ENCODE measurements at places on chromosomes 12 and 14. TPM values are rescaled to one million over a fixed set of nuclear protein-coding genes. Genes with fewer than 3 reads are reported as not detected.

IL22 gene
- total RNA-seq, result not detected

GRCh38 chr12:6345319-6346091 is 3.6 kb upstream of the TNFRSF1A start:
- DNase-seq, result peak; percentile 66

MOK gene
- total RNA-seq, result 28.9 TPM

CNTN1 gene
- total RNA-seq, result 74.6 TPM

- DNase-seq, result no peak
These were observed 581.9 kb downstream of the VRK1 start for GRCh38 chr14:97379091-97379531.

DNA sequence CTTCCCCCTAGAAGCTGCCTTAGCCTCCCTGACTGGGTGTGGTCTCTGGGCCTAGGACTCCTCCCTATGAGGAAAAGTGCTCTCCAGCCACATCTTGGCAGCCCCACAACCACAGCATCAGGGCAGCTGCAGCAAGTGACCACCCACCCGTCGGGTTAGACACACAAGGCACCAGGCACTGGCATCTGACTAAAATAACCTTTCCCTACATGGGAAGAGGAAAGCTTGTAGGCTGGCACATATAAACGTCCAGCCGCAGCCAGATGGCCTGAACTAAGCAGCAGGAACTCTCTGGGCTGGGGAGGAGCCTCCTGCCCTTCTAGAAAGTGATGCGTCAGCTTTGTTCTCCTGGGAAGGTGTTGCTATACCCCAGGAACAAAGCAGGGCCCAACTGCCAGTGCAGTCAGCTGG is 328.7 kb downstream of the DPF3 start:
- no peak for DNase-seq

- no peak for DNase-seq
These were observed 177.4 kb upstream of the HIF1A start for GRCh38 chr14:61517911-61518384.

FGF6 gene
- not detected for total RNA-seq

GRCh38 chr14:57066463-57066862 is 202.2 kb downstream of the EXOC5 start:
- no peak for DNase-seq

PPP1R1A gene
- total RNA-seq, result not detected

- no peak for DNase-seq
These were observed 178.8 kb upstream of the MYL2 start for GRCh38 chr12:111099186-111099585.

CCDC184 gene
- 1.4 TPM for total RNA-seq

DNA sequence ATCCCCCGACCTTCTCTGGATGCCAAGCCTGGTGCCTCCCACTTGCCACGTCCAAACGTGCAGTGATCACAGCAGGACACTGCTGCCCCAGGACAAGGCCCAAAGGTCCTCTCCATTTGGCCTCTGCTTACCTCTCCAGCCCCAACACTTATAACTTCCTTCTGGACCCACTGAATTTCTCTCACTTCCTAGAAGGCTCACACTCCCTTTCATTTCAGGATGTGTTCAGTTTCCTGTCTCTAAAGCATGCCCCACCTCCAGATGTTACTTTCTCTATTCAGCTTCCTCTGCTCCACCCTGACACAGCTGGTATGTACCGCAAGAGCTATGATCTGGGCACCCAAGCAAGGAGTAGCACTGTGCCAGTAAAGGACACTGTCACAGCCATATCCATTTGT is 33.0 kb downstream of the CDKL1 start:
- DNase-seq, result peak; percentile 42

GRCh38 chr14:74333909-74334308 is 14.4 kb upstream of the VRTN start:
- DNase-seq, result peak; percentile 66

DNA sequence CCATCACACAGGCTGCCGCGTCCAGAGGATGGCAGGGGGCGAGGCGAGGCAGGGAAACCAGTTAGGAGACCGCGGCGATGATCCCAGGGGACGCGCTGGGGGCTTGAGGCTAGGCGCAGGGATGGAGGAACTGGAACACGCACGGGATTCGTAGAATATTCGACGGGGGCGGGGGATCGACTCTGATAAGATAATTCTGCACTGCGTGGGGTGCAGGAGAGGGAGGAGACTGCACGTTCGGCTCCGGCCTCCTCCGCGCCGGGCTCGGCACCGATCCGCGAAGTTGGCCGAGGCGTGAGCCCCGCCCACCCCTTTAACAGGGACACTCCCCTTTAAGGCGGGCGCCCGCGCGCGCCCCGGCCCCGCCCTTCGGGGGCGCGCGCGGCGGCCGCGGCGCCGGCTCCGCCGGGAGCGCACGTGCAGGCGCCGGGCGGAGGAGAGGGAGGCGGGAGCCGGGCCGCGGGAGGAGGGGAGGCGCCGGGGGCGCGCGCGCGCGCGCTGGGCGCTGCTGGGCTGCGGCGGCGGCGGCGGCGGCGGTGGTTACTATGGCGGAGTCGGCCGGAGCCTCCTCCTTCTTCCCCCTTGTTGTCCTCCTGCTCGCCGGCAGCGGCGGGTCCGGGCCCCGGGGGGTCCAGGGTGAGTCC is at the start of gene ACVR1B:
Gene ACVR1B, plus strand, starts transcription at position 501 of the 644 bp plus-strand sequence. Its CDS starts 45 bp downstream, at position 546.
- peak; percentile 53 for DNase-seq

DNA sequence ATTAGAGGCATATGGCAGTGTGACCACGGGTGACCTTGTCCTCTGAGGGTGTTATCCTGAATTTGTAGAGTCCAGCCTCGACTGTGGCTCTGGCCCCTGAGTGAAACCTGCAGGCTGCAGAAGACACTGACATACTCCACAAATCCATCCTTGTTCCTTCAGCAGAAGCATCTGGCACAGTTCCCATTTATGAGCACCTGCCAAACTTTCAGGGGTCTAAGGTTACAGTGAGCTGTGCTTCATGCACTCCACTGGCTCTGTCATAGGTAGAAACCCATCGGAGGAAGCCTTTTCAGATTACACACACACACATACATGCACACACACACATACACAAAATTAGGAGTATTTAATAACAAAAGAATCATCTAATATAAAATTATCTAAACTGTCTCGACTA is 13.6 kb upstream of the NUAK1 start:
- DNase-seq, result no peak

GRCh38 chr12:42504049-42504448 is 85.5 kb downstream of the PRICKLE1 start:
- no peak for DNase-seq

CLECL1 gene
- not detected for total RNA-seq
